Glutamatergic neuron (in vitro differentiated cells): ENCODE measurements at places on chromosomes 12 and 14. TPM values are rescaled to one million over a fixed set of nuclear protein-coding genes. Genes with fewer than 3 reads are reported as not detected.

Gene DPPA3
- total RNA-seq: not detected

Gene KRT83
- not detected for total RNA-seq

Gene SPX
- total RNA-seq: not detected

Gene PDE3A
- total RNA-seq: 1.3 TPM

Gene MSI1
- total RNA-seq: 229 TPM

Gene NTF3
- 5.0 TPM for total RNA-seq

Gene TSPAN8
- 1.6 TPM for total RNA-seq

Gene SIX4
- total RNA-seq: 22.1 TPM

Gene GPRC5D
- not detected for total RNA-seq

Gene KRT78
- not detected for total RNA-seq

Gene PTGER2
- total RNA-seq: not detected

Gene CDKN1B
- total RNA-seq: 36.0 TPM

Gene KRT73
- not detected for total RNA-seq

Gene DBX2
- total RNA-seq: not detected

Gene PKP2
- total RNA-seq: 2.5 TPM

Gene CPNE6
- total RNA-seq: 0.44 TPM

Gene WNT5B
- 16.3 TPM for total RNA-seq

Gene BMP4
- total RNA-seq: 3.7 TPM

Gene MGST1
- total RNA-seq: 5.7 TPM

Gene ADCY4
- not detected for total RNA-seq

Gene CLEC14A
- total RNA-seq: 0.96 TPM

Gene RBMS2
- 10.2 TPM for total RNA-seq

Gene ACSM4
- not detected for total RNA-seq

Gene RPS6KL1
- total RNA-seq: 248 TPM

Gene AKAP5
- total RNA-seq: 0.15 TPM

Gene SETD1B
- 35.0 TPM for total RNA-seq

Gene ZC2HC1C
- total RNA-seq: 3.2 TPM

Gene CISTR
- not detected for total RNA-seq

Gene MMP19
- total RNA-seq: not detected

Gene LHX5
- 3.1 TPM for total RNA-seq

Gene SUOX
- 23.9 TPM for total RNA-seq

Gene ANG
- total RNA-seq: 1.7 TPM

Gene PIK3C2G
- total RNA-seq: not detected

Gene GNB3
- total RNA-seq: 45.7 TPM

Gene ITGA5
- total RNA-seq: 1.8 TPM
